Thymus (tissue), 14 donors: ENCODE measurements at places on chromosomes 12 and 14.

- DNase-seq = no peak
Measured at GRCh38 chr12:108630481-108631207, 3.0 kb downstream of the SELPLG start.

DNA sequence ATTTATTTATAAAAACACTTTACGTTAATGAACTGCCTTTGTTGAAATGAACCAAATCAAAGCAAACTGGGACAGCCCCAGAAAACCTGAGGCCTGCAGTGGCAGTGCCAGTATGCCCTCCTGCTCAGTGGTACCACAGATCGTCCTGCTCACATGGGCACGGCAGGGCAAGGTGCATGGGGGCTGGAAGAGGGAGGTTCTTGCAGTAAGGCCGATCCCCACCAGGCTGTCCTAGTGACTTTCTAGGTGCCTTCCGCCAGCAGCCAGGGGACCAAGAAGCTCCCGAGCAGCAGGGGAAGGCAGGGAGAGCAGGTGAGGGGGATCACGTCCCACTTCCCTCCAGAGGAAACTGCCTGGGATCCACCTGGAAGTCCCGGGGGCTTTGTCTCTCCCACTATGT, 63.9 kb downstream of the TESC start:
- no peak for DNase-seq

- peak; percentile 53 for DNase-seq
Measured at GRCh38 chr12:108468196-108468968, 46.7 kb upstream of the FICD start.

- DNase-seq = no peak
Measured at GRCh38 chr14:103803661-103804060, 43.7 kb downstream of the PPP1R13B start.

GRCh38 chr12:21538061-21538653, 12.1 kb downstream of the SPX start:
- DNase-seq = no peak

GRCh38 chr12:15786772-15787171, 2.4 kb downstream of the EPS8 start:
- no peak for DNase-seq

GRCh38 chr12:3405821-3406220, 85.2 kb upstream of the PRMT8 start:
- DNase-seq = no peak

GRCh38 chr14:75158843-75159614, 17.4 kb downstream of the TMED10 start:
- DNase-seq = no peak

- DNase-seq = peak; percentile 77
Measured at GRCh38 chr12:49671031-49671765, 36.0 kb downstream of the FMNL3 start.

DNA sequence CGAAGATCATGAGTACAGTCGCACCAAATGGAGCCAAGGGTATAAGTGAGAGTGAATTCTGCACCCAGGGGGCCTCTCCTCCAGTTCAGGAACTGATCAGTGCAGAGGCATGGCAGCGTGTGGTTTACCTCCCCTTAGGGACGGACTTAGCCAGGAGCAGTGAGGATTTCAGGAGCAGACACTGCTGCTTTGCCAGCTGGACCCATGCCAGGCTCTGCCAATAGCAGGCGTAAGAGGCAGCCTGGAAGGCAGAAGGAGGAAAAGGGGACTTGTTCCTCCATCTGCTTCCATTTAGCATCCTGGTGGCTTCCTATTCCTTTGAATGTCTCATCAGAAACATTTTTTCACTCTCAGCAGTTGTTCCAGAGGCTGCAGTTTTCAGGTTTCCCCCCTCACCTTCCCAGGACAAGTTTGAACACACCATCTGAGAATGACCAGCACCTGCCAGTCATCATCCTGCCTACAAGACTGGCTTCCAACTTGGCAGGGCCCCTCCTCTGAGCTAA, 137.0 kb upstream of the LMNTD1 start:
- no peak for DNase-seq

- DNase-seq = peak; percentile 32
Measured at GRCh38 chr12:54759751-54760150, 94.6 kb upstream of the MUCL1 start.

DNA sequence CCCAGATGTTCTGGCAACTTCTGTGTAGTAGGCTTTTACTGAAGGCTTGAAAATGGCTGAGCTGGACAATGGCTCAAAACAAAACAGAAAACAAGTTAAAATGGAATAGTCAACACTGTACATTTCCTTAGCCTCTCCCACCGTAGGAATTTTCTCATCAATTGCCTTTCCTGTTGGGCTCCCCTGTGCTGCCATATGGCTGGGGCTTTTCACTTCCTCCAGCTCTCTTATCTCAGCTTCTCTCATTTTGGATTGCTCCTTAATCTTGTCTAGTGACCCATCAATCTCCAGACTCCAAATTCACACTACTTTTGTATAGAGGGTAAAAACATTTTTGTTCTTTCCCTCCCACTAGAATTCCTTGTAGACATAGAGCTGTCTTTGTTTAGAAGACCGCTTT, 50.4 kb upstream of the RPH3A start:
- no peak for DNase-seq

DNA sequence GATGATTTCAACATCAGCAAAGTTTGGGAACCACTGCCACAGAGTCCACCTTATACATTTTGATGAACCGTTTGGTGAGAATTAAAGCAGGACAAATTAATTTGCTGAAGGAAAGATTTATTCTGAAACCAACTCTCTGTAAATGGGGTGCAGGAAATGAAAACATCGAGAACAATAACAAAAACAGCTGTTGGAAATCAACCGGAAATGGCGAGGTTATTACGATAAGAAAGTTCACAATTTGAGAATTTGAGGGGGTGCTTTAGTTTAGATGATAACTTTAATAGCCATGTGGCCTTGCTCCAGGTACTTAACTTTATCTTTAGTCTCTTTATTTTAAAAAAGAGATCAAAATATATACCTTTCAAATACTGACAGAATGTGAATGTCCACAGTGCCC, 56.7 kb downstream of the KCNJ8 start:
- no peak for DNase-seq

- no peak for DNase-seq
Measured at GRCh38 chr14:72876710-72877063, 17.2 kb downstream of the DPF3 start.

GRCh38 chr12:98532687-98533304, 17.4 kb downstream of the TMPO start:
- no peak for DNase-seq

DNA sequence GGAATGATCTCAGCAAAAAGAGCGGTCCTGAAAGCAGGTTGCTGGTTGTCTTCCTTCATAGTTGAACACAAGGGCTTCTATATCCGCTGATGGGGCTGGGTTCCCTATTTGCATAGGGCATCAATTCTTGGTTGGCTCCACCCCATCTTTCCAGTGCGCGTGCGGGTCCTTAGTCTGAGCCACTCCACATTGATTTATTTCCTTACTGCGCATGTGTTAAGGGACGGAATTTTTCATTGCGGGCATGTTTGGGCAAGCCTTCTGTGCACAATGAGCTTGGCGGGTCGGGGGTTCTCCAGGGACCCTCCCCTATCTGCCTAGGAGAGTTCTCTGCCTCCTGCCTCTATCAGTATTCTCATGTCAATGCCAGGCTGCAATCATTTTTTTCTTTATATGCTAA, 21.2 kb upstream of the DLGAP5 start:
- DNase-seq = no peak

DNA sequence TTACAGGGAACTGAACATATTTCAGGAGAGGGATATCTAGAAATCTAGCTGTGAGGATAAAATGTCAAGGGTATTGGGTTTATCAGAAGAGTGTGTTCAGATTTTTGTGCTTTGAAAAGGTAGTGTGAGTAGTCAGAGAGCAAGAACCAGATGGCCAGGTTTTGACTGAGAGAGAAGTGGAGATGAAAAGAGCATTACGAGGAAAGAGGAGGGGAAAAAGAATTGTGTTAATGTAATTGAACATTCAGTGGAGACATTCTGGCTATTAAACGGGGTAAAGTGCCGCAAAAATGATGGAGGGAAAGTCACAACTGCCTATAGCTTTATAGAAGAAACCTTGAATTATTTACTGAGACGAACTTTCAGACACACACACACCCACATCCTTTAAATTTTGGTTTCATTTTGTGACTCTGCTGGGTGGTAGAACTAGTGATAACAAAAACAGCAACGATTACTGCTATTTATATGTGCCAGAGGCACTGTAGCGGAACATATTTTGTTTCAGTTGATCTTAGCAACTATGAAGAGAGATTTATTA, 213.6 kb downstream of the ERC1 start:
- DNase-seq = peak; percentile 38
